ENCODE measurements at places on chromosomes 7 and 10. TPM values are rescaled to one million over a fixed set of nuclear protein-coding genes. Genes with fewer than 3 reads are reported as not detected.

Gene SLC18A2
- total RNA-seq: not detected

- no peaks in the 10 kb centered on the region for H3K27me3 ChIP-seq
- no peak overlapping the region for H3K27ac ChIP-seq
- H3K4me3 ChIP-seq: no peak overlapping the region
- H3K4me1 ChIP-seq: no peaks in the 10 kb centered on the region
Measured at GRCh38 chr7:35828817-35829216, 28.0 kb downstream of the SEPTIN7 start.

Gene CALHM3
- total RNA-seq: 0.16 TPM

- H3K27me3 ChIP-seq: no peaks in the 10 kb centered on the region
- no peak overlapping the region for H3K4me3 ChIP-seq
- H3K36me3 ChIP-seq: no peaks in the 10 kb centered on the region
- DNase-seq: no peak
- H3K4me1 ChIP-seq: no peaks in the 10 kb centered on the region
- no peak overlapping the region for H3K27ac ChIP-seq
Measured at GRCh38 chr10:2619916-2620315, 447.4 kb upstream of the PFKP start.

- H3K27ac ChIP-seq: no peak overlapping the region
- no peaks in the 10 kb centered on the region for H3K36me3 ChIP-seq
- no peaks in the 10 kb centered on the region for H3K4me1 ChIP-seq
Measured at GRCh38 chr7:133727476-133728214, 399.5 kb upstream of the LRGUK start.

- no peaks in the 10 kb centered on the region for H3K27me3 ChIP-seq
- H3K4me3 ChIP-seq: peak overlapping the region; percentile 93
- peak overlapping the region; percentile 77 for H3K27ac ChIP-seq
- H3K4me1 ChIP-seq: no peaks in the 10 kb centered on the region
- no peak for DNase-seq
Measured at GRCh38 chr7:7639421-7639820, 1.1 kb upstream of the UMAD1 start.

Gene FGFBP3
- total RNA-seq: 0.35 TPM

DNA sequence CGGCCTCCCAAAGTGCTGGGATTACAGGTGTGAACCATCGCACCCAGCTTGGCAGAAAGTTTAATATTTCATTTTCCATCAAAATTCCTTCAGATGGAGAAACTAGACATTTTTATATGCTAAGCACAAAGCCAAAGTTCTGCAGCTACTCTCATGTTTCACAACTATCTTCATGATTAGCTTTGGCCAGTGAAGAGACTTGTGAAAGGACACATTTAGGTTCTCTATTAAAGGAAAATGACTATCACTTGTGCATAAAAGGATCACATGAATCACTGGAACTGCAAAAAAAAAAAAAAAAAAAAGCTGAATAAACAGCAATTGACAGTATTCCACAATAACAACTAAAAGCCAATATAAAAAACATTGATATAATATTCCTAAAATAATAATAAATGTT lies 16.2 kb downstream of the FGFBP3 start:
- H3K4me3 ChIP-seq: no peak overlapping the region
- DNase-seq: no peak
- H3K4me1 ChIP-seq: no peaks in the 10 kb centered on the region
- no peaks in the 10 kb centered on the region for H3K36me3 ChIP-seq
- H3K27ac ChIP-seq: no peak overlapping the region

All from GM12878 (cell line).